Activated CD8-positive, alpha-beta memory T cell treated with anti-CD3 and anti-CD28 coated beads for 1 hour (primary cell): ENCODE measurements at places on chromosomes 2 and 18.

DNA sequence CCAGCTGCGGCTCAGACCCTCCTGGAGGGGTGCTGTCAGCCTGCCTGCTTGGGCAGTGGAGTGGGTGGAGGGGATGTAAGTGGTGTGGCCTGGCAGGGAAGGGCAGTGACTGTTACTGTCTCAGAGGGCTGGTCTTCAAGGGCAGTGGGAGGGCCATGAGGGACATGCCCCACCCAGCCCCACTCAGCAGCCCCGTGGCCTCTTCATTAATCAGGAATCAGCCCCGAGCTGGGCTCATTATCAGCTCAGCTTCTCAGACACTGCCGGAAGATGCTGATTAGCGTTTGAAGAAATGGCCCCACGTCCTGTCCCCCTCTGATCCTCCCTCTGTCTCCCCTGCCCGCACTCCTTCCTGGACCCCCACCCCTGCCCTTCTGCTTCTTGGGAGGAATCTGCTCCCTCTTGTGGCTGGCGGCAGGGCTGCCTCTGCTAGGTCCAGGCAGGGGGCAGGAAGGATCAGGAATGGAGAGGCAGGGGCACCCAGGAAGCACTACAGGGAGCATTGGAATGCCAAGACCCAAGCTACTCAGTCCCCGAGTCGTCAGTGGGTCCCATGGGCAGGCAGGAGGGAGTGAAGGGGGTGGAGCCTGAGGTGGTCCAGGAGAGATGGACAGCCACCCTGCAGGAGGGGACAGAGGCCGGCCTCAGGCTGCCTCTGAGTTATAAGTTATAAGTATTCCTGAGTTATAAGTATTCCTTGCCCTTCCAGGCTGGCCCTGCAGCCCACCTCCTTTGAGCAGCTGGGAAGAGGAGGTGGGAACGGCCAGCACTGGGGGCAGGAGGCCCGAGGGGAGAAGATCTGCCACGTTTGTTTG, 7.0 kb downstream of the ASIC4 start:
- no peak for DNase-seq

DNA sequence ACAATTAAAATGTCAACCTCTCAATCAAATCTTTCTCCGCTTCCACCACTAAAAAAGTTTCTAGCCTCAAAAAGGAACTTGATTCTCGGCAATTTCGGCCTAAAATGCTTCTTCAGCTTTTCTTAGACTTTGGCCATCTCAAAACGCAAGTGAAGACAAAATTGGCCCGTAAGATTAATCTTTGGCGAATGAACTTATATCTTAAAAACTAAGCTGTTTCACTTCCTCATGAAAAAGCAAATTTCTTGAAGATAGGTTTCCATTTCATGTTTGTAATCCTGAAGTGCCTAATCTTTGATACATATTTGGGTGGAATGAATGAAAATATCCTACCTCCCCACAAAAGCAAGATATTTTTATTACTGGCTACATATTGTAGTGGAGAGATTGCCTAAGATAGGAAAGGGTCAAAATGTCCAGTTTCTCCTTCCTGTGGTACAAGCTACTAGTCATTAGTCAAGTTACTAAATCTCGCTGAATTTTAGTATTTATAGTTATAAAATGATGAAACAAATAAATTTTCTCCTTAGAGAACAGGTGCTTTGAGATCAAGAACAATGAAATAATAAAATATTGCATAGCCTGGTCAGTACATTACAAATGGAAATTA, 85.4 kb upstream of the ZEB2 start:
- DNase-seq = no peak

DNA sequence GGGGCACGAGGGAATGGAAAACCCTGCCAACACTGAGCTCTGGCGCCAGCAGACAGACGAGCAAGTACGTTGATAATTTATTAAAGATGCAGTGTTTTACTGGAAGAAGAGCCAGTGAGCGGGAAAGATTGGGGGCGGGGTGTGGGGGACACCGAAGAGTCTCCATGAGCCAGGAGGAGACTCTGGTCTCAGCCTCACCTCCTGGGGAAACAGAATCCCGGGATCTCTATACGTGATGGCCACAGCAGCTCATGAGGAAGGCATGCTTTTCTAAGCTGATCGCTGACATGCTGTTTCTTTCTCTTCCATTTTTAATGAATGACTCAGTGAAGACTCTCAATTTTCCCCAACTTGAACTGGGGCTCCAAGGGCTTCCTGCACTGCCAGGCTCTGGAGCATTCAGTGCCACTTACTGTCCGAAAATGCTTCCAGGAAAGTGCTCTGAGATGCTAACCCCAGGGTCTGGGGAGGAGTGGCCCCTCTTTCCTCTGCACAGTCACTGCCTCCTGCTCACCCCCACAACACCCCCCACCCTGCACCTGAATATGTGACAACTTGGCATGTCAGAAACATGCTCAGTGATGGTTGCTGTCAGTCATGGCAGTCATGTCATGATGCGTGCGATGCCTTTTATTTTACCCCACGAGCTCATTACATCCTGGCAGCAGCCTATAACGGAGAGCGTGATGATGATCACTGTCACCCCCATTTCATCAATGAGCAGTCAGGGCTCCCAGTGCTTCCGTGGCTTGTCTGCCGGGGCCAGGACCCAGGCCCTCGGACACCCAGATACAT, 164.2 kb upstream of the CAPN13 start:
- DNase-seq = no peak

- no peak for DNase-seq
These were observed 98.6 kb downstream of the AAK1 start for GRCh38 chr2:69544951-69545350.

DNA sequence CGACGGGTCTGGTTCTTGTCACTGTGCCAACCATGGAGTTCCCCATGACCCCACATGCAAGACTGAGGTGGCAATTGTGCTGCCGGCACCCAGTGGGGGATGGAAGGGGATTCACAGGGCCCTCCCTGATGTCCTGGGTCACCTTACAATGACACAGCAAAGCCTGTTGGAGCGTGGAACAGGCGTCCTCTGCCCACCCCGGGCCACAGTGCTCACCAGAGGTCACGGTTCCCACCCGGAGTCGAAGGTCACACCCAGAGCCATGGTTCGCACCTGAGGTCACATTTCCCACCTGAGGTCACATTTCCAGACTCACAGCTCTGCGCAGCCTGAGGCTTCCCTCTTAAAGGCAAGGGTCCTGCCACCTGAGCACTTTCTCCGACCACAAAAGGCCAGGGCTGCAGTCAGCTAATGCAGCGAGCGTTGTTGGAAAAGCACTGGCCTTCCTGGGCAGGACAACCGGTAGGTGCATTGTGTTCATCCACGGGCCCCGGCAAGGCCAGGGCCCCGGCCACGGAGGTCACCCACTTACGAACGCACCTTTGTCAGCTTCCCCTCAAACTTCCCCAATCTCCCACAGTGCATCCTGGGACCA, 24.0 kb downstream of the KIF1A start:
- no peak for DNase-seq

DNA sequence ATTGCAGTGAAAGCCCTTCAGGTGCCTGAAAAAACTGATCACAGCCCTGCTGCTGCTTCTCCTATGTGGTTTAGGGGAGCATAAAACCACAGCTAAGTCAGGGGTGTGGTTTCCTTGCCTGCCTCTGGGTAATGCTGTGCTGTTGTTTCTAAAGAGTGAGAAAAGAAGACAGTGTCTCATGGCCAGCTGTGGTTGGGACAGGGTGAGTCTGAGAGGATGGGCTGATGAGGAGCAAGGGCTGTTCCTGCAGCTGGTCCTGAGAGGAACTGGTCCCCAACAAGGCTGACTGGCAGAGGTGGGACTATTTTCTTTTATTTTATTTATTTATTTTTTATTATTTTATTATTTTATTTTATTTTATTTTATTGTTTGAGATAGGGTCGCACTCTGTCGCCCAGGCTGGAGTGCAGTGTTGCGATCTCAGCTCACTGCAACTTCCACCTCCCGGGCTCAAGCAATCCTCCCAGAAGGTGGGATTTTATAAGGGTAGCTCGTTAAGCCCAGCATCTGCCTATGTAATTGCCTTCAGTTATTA, 236.7 kb downstream of the FHOD3 start:
- DNase-seq = no peak

GRCh38 chr2:128496700-128497099, 178.0 kb upstream of the HS6ST1 start:
- no peak for DNase-seq

- no peak for DNase-seq
These were observed 3.6 kb downstream of the LDLRAD4 start for GRCh38 chr18:13221869-13222855.
